ENCODE measurements at places on chromosomes 2 and 18.

DNA sequence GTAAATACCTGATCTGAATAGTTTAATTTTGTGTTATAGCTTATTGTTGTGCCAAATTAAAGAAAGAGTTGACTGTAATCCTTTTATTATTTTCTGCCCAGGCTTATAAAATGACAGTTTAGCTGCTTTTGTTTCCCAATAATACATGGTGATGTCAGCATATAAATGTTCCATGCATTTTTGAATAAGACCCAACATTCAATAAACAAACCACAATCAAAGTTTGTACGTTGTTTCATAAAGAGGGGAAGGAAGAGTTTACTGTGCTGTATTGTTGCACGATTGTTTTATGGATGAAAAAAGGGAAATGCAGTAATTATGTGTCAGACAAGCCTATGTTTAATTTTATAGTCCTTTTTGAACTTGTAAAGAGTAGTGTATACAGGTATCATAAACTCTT, 177.2 kb upstream of the SCN7A start:
- H3K4me3 ChIP-seq: no peak overlapping the region
- no peaks in the 10 kb centered on the region for H3K27me3 ChIP-seq
- no peaks in the 10 kb centered on the region for H3K36me3 ChIP-seq
- H3K27ac ChIP-seq: no peak overlapping the region

DNA sequence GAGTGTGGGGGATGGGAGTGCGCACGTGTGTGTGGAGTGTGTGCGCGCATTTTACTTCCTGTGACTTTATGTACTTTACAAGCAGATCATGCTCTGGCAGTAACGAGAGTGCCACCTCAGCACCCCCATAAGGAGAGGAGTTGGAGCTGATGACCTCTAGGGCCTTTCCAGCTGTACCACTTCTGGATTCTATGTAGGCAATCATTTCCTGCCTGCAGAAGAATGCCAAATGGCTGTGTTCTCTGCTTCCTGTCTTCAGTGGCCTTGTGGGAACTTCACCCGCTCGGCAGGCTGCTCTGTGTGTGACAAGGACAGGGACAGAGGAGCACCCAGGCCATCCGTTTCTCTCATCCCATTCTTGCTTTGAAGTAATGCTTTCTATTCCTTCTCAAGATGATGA, 22.8 kb upstream of the ZNF385B start:
- H3K27ac ChIP-seq: no peak overlapping the region
- H3K27me3 ChIP-seq: peaks cover 3% of the 10 kb centered on the region

- no peak for DNase-seq
- H3K27me3 ChIP-seq: no peaks in the 10 kb centered on the region
- no peak overlapping the region for H3K27ac ChIP-seq
- no peak overlapping the region for H3K4me3 ChIP-seq
- peaks cover 5% of the 10 kb centered on the region for H3K4me1 ChIP-seq
Measured at GRCh38 chr2:172811027-172811426, 75.4 kb downstream of the RAPGEF4 start.

GRCh38 chr2:20040489-20041172, 10.8 kb downstream of the LAPTM4A start:
- no peak for DNase-seq
- H3K4me1 ChIP-seq: peaks cover 6% of the 10 kb centered on the region
- H3K36me3 ChIP-seq: peaks cover 14% of the 10 kb centered on the region
- no peak overlapping the region for H3K4me3 ChIP-seq
- H3K27ac ChIP-seq: no peak overlapping the region

- DNase-seq: no peak
- no peaks in the 10 kb centered on the region for H3K27me3 ChIP-seq
- H3K4me3 ChIP-seq: no peak overlapping the region
Measured at GRCh38 chr18:68676913-68677312, 38.0 kb downstream of the TMX3 start.

GRCh38 chr2:20618468-20618885, 32.4 kb downstream of the HS1BP3 start:
- H3K27ac ChIP-seq: no peak overlapping the region
- no peaks in the 10 kb centered on the region for H3K4me1 ChIP-seq
- H3K4me3 ChIP-seq: no peak overlapping the region

DNA sequence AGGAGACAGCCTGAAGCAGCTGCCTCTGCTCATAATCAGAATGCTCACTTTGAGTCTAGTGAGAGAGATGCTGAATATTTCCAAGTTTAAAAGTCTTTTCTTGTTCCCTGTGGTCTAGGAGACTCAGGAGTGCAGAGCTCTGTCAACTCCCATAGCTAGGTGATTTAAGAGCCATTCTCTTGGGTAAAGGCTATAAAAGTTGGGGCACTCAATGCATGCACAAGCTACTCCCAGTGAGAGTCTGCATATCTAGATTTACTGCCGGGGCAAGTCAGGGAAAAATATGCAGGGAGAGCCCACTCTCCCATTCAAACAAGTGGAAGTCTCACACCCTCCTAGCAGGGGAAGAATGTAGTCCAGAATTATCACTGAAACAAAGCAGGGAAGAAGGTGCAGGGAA, 408.6 kb upstream of the KCNJ3 start:
- H3K4me3 ChIP-seq: no peak overlapping the region
- DNase-seq: no peak
- H3K27ac ChIP-seq: no peak overlapping the region
- H3K36me3 ChIP-seq: no peaks in the 10 kb centered on the region
- H3K4me1 ChIP-seq: no peaks in the 10 kb centered on the region

DNA sequence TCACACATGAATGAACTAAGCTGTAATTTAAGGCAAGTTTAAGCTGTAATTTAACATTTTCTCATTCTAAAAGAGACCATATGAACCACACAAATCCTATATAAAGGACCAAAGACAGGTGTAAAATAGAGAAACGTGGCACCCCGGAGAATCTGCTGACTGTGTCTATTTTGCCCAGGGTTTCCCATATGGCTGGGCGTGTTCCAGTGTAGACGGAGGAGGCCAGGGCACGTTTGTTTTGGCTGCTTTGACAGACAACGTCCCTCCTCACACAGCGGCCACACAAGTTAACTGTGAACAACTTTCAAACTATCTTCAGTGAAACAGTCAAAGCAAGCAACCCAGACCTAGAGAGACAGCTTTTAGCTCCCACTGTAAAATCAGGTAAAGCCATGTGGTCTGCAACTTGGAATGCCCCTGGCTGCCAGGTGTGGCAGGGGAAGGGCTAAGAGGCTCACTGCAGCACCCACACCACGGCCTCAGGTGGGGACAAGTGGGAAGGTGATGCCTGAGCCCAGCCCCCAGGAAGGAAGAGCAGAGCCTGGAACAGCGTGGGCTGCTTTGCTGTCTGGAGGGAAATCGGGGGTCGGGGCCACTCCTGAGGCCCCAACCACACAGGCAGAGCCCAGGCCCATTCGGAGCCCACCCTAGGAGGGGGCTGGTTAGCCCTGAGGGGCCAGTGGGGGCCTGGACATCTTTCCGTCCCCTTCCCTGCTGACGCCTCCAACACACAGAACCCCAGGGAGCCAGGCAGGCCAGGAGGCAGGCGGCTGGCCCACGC, 40.7 kb downstream of the SLC66A2 start:
- no peak overlapping the region for H3K4me3 ChIP-seq
- H3K4me1 ChIP-seq: peaks cover 39% of the 10 kb centered on the region
- peaks cover 46% of the 10 kb centered on the region for H3K36me3 ChIP-seq
- H3K27me3 ChIP-seq: no peaks in the 10 kb centered on the region

GRCh38 chr2:66428986-66429612, 5.8 kb upstream of the MEIS1 start:
- peaks cover 9% of the 10 kb centered on the region for H3K4me1 ChIP-seq
- no peaks in the 10 kb centered on the region for H3K36me3 ChIP-seq
- H3K27ac ChIP-seq: no peak overlapping the region
- peaks cover 93% of the 10 kb centered on the region for H3K27me3 ChIP-seq
- DNase-seq: no peak

DNA sequence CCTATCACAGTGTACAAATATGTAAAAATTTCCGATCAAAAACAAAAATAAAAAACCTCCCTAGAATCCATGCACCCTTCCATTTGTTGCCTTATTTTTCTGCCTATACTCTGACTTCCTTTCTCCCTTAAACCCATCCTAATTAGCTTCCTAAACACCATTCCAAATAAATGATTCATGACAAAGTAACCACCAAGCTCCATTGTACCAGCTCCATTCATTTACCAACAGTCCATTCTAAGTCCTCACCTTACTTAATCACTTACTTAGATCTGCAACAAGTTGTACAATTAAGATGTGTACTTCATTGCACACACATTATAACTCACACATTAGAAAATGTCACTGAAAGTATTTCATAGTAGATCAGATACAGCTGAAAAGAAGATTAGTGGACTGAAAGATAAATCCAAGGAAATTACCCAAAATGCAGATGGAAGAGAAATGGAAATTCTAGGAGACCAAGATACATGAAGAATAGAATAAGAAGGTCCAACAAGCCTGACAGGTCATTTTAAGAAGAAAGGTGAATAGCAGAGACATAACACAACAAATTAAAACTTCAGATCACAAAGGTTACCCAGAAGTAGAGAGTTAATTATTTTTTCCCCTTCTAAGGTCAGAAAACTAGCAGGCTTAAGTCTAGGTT, 154.6 kb downstream of the DYM start:
- no peak overlapping the region for H3K27ac ChIP-seq
- no peak for DNase-seq
- H3K4me1 ChIP-seq: peaks cover under 1% of the 10 kb centered on the region
- H3K27me3 ChIP-seq: no peaks in the 10 kb centered on the region
- H3K36me3 ChIP-seq: peaks cover 17% of the 10 kb centered on the region

DNA sequence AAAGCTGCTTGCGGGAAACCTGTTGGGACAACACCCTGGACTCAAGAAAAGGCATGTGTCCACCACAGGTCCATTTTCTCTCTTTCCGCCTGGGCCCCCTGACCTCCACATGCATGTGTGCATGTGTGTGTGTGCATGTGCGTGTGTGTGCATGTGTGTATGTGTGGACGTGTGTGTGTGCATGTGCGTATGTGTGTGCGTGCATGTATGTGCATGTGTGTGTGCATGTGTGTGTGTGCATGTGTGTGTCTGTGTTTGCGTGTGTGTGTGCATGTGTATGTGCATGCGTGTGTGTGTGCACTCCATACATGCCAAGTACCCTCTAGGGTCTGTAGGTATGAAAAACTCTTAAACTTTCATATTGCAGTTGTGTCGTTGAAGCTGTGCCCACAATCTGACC, 16.3 kb downstream of the CAPN14 start:
- H3K36me3 ChIP-seq: no peaks in the 10 kb centered on the region
- H3K27me3 ChIP-seq: no peaks in the 10 kb centered on the region
- no peaks in the 10 kb centered on the region for H3K4me1 ChIP-seq

DNA sequence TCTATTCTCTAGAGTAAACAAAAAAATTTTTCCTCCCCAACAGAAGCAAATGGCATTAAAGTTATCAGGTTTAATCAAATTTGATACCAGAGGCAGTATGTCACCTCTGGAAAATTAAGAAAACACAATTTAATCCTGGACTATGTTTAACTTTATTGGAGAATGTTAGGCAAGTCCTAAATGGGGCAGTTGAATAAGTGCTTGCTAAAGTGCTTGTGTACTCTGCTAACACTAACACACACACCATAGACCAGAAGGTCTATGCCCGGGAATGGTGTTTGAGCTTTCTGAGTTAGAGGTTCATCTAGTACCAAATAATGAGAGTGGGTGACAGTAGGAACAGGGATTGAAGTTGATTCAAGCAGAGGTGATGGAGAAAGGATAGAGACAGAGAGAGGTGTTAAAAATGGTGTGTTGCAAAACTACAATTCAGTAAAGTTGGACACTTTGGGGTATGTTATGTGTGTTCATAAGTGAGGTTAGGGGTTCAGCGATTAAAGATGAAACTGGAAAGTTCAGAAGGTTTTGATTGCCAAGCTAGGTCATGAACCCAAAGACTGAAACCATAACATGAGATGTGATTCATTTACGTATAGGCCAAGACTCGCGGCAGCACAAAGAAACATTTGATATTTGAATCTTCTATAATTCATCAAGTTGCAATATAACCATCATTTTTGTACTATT, 40.5 kb upstream of the PEX13 start:
- H3K36me3 ChIP-seq: peaks cover 4% of the 10 kb centered on the region
- H3K27ac ChIP-seq: peak overlapping the region; percentile 9
- DNase-seq: no peak
- peaks cover 26% of the 10 kb centered on the region for H3K4me1 ChIP-seq
- no peaks in the 10 kb centered on the region for H3K27me3 ChIP-seq

Measured in activated naive CD8-positive, alpha-beta T cell treated with anti-CD3 and anti-CD28 coated beads for 36 hours (primary cell).